ENCODE measurements at places on chromosomes 13 and 19.

DNA sequence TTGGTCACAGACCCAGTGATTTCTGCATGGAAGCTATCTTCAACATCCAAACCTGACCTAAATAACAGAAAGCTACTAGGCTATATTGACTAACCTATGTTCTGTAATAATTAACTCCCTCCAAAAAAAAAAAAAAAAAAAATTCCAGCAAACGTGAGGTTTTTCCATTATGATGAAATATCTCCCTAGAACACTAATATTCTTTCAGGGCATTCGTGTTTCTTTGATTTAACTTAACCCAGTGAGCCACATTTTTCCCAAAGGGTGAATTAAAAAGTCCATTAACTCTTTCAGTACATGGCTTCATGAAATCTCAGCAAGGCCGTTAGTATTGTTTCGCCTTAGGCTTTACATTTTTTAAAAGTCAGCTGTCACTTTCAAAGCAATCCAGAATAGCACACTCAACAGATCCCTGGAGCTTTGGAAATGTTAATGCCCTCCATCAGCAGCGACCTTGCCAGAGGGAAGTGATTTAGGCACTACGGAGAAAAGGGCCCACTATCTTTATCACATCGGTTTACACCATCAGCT lies 175.8 kb downstream of the DCT start:
- DNase-seq, result no peak

DNA sequence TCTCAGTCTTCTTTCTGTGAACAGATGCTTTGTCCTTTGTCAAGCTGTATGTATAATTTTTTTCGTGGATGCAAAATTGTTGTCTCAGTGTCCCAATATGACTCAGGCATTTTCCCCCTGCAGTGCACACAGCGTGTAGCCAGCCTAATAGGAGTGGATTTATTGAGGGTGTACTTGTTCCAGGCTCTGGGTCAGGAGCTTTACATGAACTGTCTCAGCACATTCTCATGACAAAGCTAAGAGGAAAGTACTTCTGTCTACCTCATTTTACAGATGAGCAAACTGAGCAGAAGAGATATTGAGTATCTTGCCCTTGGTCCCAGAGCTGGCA lies 50.8 kb downstream of the STK24 start:
- no peak for DNase-seq

GRCh38 chr13:28267497-28267896 lies 129.2 kb downstream of the PAN3 start:
- no peak for DNase-seq

DNA sequence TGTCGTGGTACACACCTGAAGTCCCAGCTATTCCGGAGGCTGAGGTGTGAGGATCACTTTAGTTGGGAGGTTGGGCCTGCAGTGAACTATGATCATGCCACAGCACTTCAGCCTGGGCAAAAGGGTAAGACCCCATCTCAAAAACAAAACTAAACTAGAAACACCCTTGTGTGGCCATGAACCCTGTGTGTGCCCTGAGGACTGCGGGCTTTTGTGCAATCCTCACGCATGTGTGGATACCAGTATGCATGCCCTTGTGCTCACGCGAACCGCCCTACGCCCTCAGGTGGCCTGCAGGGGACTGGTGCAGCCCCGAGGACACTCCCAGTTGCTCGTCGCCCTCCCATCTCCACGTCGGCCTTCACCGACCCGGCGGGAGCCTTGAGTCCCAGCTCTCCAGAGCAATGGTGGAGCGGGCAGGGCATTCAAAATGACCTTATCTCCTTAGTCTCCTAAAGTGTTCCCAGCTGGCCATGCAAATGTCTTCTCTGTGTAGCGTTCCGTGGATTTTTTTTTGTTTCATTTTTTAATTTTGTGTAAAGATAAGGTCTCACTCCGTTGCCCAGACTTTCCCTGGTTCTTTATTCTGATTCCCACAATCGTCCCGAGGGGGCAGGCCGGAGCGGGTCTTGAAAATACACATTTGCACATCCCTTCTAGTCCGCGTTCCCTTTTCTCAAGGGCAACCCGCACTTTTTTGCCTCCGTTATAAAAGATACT lies 868 bp upstream of the EGLN2 start:
- DNase-seq, result peak; percentile 39

DNA sequence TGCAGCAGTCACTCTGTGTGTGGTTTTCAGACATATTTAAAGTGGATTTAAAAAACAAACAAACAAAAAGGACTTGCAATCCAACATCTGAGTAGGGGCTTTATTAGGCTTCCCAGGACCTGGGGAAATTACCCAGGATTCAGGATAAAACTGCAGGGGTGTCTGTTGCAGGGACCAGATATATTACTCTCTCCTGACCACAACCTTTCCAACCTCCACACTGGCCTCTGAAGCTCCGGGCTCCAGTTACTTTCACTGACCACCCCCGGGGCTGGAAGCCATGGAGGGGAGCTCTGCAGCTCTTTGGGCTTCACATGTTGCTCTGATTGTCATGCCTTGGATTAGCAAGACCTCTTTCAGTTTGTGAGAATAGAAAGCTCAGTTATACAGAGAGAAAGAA lies 75.2 kb downstream of the INSR start:
- DNase-seq, result no peak

DNA sequence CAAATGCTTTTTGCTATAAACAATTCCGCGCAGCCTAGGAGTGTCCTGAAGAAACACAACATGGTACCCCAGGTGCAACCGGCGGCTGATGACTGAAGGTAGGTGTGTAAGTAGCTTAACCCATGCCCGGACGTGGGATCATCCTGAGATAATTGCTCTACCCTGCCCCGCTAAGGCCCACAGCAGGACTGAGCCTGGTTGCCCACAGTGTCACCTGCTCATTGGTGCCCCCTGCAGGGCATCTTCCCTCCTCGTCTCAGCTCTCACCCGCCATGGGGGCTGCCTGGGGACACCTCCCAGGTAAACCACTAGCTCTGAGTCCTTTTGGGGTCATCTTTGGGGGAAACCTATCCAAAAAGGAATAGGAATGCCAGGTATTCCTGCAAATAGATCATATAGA lies 22.3 kb downstream of the TMEM161A start:
- DNase-seq, result no peak
